Tibial nerve (tissue), 4 donors: ENCODE measurements at places on chromosomes 11 and 22. TPM values are rescaled to one million over a fixed set of nuclear protein-coding genes. Genes with fewer than 3 reads are reported as not detected.
A peak's percentile ranks its signal among the peaks of the same experiment; 100 is the strongest.

KRTAP5-1 gene
- total RNA-seq = not detected

FADS1 gene
- total RNA-seq = 51.6 TPM

RTN4R gene
- 3.5 TPM for total RNA-seq

GSTT2B gene
- 17.8 TPM for total RNA-seq

GRCh38 chr22:37163575-37164504 lies 14.1 kb upstream of the IL2RB start:
- no peak overlapping the region for H3K4me3 ChIP-seq
- peaks cover 8% of the 10 kb centered on the region for H3K4me1 ChIP-seq

DNA sequence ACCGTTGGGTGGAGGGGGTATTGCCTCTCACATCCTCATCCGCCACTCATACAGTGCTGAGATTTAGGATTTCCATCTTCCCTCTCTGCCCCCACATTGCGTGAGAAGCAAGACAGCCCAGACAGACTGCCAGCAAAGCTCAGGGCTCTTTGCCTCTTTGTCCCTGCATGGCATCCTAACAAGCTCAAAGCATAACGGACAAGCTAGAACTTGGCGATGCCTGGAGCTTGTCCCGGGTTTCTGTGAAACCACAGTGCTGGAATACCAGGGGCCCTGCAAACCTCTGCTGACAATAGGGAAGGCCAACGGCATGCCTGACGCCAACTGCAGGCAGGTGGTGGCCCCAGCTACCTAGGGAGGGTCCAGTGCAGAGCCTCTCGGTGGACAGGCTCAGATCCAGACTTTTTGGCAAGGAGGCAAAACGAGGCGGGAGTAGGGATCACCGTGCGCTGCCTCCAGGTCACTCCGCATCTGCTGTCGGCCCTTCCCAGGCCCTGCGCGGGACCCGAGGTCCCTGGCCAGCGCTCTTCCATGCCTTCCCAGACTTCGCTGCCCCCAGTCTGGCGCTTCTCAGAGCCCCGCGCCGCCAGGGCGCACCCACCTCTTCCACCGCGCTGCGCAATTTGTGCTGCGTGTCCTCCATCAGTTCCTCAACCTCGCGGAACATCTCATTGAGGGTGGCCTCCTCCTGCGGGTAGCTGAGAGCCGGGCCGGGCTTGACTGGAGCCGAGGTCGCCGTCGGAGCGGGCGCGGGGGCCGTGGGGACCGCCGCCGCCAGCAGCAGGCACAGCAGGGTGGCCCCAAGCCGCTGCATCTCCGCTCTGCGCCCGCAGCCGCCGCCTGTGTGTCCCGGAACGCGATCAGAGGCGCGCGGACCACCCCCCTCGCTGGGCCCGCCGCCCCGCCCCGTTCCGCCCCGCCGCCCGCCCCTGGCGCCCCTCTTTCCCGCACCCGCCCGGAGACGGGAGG lies at the start of gene DKK3:
TSS of gene DKK3 (minus strand) at position 858 of the 969 bp plus-strand sequence. CDS start at position 814, 44 bp downstream.
- DNase-seq = no peak
- H3K27ac ChIP-seq = peak within 1 kb of the TSS; percentile 92
- H3K4me3 ChIP-seq = peak within 1 kb of the TSS; percentile 68
- peaks cover 49% of the 10 kb centered on the region for H3K4me1 ChIP-seq
- no peaks in the 10 kb centered on the region for H3K36me3 ChIP-seq

- no peaks in the 10 kb centered on the region for H3K27me3 ChIP-seq
- H3K27ac ChIP-seq = no peak overlapping the region
- H3K4me3 ChIP-seq = no peak overlapping the region
Measured at GRCh38 chr11:20056109-20056949, 103.9 kb downstream of the DBX1 start.

DNA sequence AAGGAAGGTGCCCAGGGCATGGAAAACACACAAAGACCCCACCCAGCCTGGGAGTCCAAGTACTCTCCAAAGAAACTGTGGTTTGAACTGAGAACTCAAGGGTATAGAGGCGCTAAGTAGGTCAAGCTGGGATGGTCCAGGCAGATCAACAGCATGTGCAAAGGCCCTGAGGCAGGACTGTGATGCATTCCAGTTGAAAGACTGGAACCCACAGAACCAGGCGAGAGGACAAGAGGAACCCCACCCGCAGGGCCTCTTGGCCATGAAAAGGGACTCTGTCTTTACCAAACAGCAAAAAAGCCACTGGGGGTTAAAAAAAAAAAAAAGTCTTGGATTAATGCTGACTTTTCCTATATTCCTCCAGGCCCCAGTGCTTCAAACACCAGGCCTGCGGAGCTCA lies 14.3 kb downstream of the CARD10 start:
- no peak for DNase-seq
- H3K4me3 ChIP-seq = no peak overlapping the region
- no peak overlapping the region for H3K27ac ChIP-seq
- no peaks in the 10 kb centered on the region for H3K27me3 ChIP-seq
